ENCODE measurements at places on chromosomes 7 and 10.
A peak's percentile ranks its signal among the peaks of the same experiment; 100 is the strongest.

DNA sequence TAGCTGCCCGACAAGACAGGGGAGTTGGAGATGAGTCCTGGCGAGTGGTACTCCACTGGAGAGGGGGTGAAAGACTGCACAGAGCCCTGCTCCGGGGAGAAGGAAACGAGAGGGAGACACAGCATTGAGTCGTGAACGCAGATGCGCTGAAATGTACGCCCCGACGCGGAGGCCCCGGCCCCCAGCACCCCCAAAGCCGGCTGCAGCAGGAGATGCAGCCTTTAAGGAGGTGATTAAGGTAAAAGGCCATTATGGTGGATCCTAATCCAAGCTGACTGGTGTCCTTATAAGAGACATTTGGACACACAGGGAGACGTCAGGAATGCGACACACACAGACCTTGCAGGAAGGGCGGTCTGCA is 166.3 kb upstream of the IMMP2L start:
- no peak for DNase-seq

- DNase-seq: no peak
Observed at GRCh38 chr10:130353928-130354572, 217.9 kb downstream of the GLRX3 start.

- no peak for DNase-seq
Observed at GRCh38 chr7:21868576-21868850, 77.2 kb downstream of the CDCA7L start.

GRCh38 chr7:158997110-158997453 is 140.7 kb downstream of the DYNC2I1 start:
- DNase-seq: no peak

DNA sequence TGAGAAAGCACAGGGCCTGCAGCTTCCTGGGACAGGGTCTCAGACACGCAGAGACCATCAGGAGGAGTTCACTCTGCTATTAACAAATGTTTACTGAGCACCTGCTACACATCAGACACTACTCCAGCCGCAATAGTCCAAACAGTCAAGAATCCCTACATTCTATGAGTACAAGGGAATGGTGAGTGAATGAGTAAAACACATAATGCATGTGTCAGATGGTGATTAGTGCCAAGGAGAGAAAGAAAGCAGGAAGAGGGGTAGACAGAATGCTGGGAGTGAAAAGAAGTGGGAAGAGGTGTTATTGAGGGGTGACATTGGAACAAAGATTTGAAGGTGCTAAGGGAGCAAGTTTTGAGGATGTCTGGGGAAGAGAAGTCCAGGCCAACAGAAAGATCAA is 634.2 kb upstream of the GALNT17 start:
- no peak for DNase-seq

DNA sequence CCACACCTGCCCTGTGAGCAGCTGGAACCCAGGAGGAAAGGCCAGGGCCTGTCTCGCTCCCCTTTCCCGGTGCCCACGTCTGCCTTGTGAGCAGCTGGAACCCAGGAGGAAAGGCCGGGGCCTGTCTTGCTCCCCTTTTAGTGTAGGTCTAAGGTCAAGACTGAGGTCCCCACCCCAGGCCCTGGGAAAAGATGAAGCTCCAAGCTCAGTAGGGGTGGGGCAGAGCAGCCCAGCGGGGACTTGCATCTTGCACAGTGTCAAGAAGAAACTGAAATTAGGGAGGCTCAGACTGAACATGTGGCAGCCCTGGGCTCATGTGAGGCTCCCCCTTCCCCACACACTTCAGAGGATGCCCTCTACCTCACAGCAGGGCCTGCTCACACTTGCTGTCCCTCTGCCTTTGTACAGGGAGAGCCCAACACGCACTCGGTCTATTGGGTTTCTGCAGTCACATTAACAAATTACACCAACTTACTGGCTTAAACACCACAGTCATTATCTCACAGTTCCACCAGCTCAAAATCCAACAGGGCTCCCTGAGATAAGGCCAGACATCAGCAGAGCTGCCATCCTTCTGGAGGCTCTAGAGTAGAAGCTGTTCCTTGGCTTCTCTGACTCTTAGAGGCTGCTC is 12.4 kb downstream of the POLL start:
- DNase-seq: no peak

GRCh38 chr7:74379938-74380337 is 73.8 kb upstream of the GTF2IRD1 start:
- no peak for DNase-seq

DNA sequence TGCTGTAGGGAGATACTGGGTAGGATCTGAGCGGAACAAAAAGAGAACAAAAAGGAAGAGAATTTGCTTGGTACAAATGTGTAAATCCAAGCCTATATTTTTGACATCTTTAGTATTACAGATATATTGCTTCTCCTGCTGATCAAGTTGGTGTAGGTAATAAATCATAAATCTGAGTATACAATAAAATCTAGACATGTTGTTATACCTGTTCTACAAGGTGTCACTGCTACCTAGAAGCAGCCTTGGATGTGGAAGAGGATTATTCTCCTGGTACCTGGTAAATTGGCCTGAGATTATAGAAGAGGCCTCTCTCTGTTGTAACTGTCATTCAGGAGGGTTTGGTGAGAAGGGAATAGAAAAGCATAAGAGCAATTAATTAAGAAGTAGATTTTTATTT is 89.9 kb upstream of the LSM8 start:
- no peak for DNase-seq

DNA sequence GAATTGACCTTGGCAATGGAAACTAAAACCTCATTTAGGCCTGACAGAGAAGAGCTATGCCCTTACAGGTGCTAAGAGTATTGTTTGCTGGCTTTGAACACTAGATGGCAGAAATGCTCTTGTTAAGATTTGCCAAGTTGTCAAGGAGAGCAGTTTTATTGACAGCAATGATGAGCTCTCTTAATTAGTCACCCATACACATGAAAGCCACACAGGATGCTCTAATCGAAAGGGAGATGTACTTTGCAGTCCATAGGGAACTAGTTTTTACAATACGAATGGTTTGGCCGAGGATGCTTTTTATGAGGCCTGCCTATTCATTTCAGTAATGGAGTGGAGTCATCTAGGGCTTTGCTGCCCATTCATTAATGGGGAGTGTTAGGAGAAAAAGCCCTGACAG is 45.4 kb upstream of the MBL2 start:
- DNase-seq: no peak

GRCh38 chr10:4398602-4399001 is 427.4 kb upstream of the AKR1E2 start:
- no peak for DNase-seq

GRCh38 chr10:132341017-132341416 is 9.0 kb downstream of the LRRC27 start:
- no peak for DNase-seq

GRCh38 chr10:1665021-1665661 is 72.2 kb downstream of the ADARB2 start:
- DNase-seq: no peak

- no peak for DNase-seq
Observed at GRCh38 chr10:354901-355617, 219.8 kb downstream of the ZMYND11 start.

- no peak for DNase-seq
Observed at GRCh38 chr10:127776816-127777215, 39.8 kb downstream of the FOXI2 start.

- DNase-seq: no peak
Observed at GRCh38 chr10:113993489-113993991, 50.1 kb upstream of the ADRB1 start.

DNA sequence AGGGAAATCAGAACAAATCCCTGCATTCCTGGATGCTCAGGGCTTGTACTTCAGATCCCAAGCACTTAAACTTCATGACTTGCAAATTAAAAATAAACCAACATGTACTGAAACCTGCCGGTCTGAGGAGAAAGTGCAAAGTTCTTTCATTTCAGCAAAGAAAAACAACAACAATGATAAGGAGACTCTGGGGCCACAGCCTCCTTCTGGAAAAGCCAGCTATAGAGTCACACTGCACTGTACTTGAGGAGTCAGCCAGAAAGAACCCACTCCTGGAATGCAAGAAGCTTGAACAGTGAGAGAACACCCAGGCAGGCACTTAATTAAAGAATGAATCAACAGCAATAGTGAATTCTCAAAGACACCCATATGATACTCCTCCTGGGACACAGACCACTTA is 49.7 kb upstream of the TM9SF3 start:
- no peak for DNase-seq

DNA sequence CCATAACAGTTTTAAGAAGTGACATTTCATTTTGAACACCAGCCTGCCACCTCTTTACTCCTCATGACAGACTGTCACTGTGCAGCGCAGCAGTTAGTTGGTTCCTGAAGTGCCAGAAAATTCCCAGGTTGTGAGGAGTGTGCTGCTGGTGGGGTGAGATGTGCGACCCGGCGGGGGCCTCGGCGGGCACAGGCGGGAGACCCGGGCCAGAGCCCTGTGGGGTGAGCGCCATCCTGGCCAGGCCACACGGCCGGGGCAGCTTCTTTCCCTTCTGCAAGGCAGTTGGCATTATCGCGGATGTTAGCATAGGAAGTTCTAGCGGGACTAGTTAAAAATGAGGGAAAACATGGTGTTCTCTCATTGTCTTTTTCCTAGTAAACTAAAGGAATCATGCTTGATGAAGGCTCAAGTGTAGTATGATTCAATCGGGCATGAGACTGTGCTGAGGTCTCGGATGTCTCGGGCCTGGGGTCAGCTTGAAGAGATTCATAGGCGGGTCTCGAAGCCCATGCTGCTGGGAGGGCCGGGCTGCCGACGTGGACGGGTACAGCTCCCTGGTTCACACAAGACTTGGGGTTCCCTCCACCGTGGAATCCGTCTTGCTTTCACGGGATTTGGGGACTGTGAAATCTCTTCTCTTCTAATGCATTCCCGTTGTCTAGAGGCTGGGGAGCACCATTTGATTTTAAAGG is 56.1 kb downstream of the MGMT start:
- no peak for DNase-seq

DNA sequence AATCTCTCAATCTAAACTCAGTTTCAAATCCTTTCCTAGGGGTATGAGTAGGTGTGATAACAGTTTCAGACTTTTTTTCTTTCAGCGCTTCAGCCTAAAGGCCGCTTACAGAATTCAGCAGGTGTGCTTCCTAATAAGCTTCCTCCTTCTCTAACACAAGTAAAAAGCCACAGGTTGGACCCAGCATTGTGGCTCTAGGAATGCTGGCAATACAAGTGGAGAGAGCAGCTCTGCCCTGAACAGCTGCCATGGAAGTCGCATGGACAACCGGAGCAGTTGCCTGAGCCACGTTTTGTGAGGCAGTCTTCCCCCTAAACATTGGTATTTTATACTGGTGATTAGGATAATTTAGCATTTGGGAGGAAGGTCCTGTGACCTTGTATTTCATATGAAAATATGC is 83.5 kb downstream of the ST7 start:
- no peak for DNase-seq

DNA sequence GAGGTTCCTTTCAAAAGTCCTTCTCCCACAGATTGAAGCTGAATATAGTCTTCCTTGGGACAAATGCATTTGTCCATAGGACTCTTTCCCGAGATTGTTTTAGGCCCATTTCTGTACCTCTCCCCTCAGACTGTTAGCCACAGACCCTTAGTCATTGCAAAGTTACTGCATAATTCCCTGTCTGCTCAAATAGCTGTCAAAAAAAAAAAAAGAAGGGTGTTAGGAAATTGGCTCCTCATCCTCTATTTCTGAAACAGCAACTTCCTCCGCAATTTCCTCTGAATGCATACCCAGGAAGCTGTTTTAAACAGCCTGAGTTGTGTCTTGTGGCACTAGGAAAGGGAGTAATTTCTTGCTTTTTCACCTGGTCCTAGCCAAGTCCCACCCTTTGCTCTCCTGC is 5.4 kb downstream of the LRRC4 start:
- DNase-seq: no peak

DNA sequence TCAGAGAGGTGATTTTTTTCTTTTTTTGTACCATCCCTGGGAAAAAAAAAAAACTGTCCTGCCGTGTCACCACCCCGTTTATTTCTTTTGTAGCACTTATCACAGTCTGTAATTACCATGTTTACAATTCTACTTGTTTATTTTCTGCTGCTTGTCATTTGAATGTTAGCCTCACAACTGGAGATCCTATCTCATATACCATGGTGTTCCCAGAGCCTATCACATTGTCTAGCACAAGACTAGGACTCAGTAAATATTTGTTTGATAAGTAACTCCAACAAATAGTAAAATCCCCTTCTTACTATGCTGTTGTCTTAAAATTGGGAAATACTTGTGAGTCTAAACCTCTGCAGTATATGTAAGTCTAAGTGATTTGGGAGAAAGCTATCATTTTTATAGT is 36.0 kb downstream of the MKLN1 start:
- no peak for DNase-seq

GRCh38 chr7:82080254-82080927 is 310.5 kb upstream of the HGF start:
- DNase-seq: no peak

GRCh38 chr7:122595885-122596284 is 103.0 kb downstream of the RNF133 start:
- DNase-seq: no peak

DNA sequence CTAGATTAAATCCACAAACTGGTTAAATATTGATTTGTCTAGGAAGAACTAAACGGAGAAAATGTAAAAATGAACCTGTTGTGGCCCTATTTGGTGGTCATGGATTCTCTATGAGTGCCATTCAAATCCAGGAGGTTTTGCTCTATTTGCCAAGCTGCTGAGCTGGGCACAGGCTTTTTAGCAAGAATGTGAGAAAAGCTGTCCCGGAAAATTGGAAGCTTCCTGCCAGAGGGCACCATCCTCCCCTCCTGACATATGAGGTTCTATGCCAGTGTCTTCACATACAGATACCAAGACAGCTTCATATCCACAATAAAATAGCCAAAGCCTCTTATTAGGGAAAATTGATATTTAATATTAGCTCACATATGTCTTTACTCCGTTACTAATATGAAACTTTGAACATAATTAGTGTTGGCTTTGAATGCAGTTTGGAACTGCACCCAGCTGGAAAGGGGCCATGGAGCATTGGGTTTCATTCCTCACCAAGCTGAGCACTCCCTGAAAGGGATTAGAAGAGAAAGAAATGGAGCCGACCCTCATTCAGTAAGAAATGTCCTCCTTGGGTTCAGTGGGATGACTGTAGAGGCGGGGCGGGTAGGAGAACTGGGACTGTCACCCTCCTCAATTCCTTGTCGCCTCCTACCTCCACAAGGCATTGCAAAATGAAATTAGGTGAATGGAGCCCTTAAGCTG is 47.8 kb downstream of the NRCAM start:
- no peak for DNase-seq

GRCh38 chr7:19408706-19409220 is 263.5 kb upstream of the FERD3L start:
- DNase-seq: no peak

GRCh38 chr10:28879875-28880682 is 202.8 kb downstream of the BAMBI start:
- no peak for DNase-seq

DNA sequence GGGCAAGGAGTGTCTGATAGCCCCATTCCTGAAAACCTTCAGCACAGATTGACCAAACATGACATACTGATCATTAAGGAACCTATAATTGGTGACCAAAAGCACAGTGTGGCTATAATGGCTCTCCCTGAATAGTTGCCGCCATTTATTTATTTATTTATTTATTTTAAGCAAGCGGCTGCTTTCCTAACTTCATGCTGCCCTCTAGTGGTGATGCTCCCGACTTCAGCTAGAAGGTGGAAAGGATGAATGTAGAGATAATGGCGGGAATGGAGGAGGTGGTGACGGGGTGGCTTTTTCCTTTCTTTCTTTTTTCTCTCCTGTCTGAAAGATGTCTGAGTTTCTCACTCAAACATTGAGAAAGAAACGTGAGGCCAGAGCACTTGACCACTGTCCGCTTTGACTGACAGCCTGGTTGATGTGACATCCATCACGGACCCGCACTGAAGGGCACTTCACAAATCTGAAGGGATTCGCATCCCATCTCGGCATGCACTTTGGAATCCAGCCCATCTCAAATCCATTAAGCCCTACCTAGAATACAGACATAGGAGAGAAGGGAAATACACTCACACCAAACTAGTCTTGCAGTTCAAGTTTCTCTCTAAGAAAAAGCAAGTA is 1090.1 kb downstream of the KCNMA1 start:
- DNase-seq: peak; percentile 84

Data from WTC11 (cell line).